ENCODE measurements at places on chromosomes 7 and 10.

DNA sequence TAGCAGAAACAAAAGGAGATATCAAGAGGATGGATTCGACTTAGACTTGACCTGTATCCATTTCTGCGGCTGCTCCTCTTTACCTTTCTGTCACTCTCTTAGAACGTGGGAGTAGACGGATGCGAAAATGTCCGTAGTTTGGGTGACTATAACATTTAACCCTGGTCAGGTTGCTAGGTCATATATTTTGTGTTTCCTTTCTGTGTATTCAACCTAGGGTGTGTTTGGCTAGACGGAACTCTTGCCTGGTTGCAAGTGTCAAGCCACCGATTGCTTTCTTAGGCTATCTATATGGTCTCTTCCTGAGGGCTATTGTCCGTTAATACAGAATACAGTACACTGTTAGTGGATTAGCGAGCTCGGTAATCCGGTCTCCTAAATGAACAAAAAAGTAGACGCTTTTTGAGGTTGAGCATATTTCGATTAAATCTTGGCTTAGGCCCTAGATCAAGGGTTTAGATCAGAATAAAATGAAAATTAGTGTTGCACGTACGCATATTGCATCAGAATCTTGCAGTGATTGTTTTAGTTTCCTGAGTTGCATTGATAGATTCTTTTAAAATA lies 1.2 kb downstream of the PTEN start:
- no peak for DNase-seq

- DNase-seq, result no peak
Observed at GRCh38 chr10:48993627-48994026, 54.0 kb upstream of the LRRC18 start.

DNA sequence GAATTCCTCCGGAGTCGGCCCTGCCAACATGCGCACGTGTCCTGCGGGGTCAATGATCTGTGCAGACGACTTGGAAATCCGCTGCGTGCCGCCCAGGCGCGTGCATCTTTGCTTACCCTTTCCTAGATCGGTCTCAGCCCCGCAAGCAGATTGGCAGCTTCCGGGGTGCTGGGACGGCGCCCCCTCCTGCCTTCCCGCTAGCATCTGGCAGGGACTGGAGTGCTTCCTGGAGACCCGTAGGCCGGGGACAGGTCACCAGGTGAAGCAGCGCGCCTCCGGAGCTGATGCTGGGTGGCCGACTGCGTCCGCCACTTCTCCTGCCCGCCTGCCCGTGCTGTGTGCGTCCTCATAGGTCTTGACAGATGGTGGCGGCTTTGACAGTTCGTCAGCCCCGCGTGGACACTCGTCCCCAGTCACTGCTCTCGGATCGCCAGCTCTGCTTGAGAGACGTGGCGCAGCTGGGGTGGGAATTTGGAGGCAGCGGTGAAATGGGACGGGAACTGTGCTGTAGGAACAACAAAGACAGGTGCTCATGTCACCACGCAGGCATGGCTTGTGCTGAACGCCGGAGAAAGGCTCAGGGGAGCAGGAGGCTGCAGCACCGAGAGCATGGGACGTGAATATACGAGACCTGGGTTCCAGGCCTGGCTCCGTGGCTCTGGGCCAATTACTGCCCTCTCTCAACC lies 21.9 kb upstream of the KCNK18 start:
- DNase-seq, result no peak

GRCh38 chr7:132076301-132077035 lies 499.8 kb downstream of the PLXNA4 start:
- no peak for DNase-seq

- DNase-seq, result no peak
Observed at GRCh38 chr7:55641811-55642210, 69.5 kb upstream of the VOPP1 start.

GRCh38 chr10:88270871-88271713 lies 312.0 kb downstream of the RNLS start:
- no peak for DNase-seq

GRCh38 chr10:103463499-103463898 lies 4.8 kb upstream of the CALHM1 start:
- no peak for DNase-seq

DNA sequence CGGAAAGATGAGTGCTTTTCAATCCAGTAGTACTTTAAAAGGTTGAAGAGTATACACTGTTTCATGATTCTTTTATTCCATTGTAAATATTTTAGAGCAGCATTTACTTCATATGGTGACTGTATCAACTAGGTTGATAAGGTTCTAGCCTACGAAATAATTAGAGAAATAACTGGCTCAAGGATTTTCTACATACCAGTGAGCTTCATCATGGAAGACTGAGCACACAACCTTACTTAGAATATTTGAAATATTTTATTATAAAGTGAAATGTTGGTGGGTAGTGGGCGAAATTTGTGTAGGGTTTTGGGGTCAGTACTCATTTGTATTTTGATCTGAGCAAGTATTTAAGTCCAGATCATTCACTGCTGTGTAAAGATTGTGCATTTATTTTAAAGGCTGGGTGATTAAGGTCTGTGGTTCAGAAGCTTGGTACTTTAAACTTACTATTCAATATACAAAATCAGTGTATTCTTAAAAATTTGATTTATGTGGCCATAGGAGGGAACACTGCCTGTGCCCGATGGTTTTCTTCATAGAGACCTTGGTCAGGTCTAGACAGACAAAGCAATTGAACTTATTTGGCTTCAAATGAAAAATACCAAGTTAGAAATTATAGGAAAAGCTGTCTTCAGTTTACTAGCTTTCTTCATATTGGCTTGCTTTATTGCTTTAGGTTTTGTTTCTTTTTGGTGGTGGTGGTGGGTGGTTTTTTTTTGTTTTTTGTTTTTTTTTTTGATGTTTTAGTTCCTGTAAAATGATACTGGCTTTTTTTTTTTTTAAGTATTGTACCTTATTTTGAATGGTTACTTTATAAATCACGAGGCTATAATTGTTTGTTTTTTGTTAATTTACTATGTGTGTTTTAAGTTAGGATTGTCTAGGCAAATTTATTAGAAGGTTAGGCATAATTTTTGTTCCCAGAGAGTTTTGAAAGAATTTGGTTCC lies 3.0 kb downstream of the KMT2E start:
- DNase-seq, result no peak

GRCh38 chr7:69981646-69982045 lies 383.4 kb downstream of the AUTS2 start:
- DNase-seq, result no peak

GRCh38 chr10:12510501-12510941 lies 161.2 kb downstream of the CAMK1D start:
- no peak for DNase-seq

DNA sequence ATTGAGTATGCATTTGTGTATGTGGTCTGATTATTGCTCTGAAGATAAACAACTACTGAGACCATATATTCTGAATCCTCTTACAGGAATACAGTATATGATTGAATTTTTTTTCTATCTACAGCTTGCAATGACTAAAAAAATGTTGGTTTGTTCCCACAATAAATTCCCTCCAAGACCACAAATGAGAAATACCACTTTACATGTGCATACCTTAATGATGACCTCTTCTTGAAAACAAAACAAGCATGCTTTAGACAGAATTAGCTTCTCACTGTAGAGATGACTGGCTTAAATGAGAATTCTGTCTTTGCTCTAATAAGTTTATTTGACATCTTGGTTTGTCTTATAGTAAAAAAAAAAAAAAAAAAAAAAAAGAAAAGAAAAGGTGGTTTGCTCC lies 241.5 kb downstream of the PCDH15 start:
- no peak for DNase-seq

GRCh38 chr7:20793694-20794394 lies 7.2 kb upstream of the SP8 start:
- no peak for DNase-seq

All from hippocampal formation (tissue), 2 donors.